Epithelial cell of alveolus of lung (primary cell): ENCODE measurements at places on chromosomes 4 and X. TPM values are rescaled to one million over a fixed set of nuclear protein-coding genes. Genes with fewer than 3 reads are reported as not detected.

Gene GYPE
- 1.0 and 2.8 TPM in 2 replicates for total RNA-seq

Gene C4orf50
- total RNA-seq: not detected in 2 replicates

Gene HSFX1
- 0.26 and 0.88 TPM in 2 replicates for total RNA-seq

Gene ADAMTS3
- total RNA-seq: 1.9 and 2.1 TPM in 2 replicates

Gene GAGE2A
- not detected in 2 replicates for total RNA-seq

Gene PPP4R3C
- total RNA-seq: not detected in 2 replicates

Gene SHROOM2
- 3.8 and 11.6 TPM in 2 replicates for total RNA-seq

Gene F11
- not detected in 2 replicates for total RNA-seq
